ENCODE measurements at places on chromosomes 6 and 20.
A peak's percentile ranks its signal among the peaks of the same experiment; 100 is the strongest.

GRCh38 chr6:78948785-78949184 lies 81.4 kb downstream of the IRAK1BP1 start:
- no peak for DNase-seq

- DNase-seq: peak; percentile 63
Measured at GRCh38 chr6:39884696-39885095, 49.6 kb downstream of the MOCS1 start.

GRCh38 chr6:137211910-137212309 lies 7.3 kb downstream of the IFNGR1 start:
- no peak for DNase-seq

- DNase-seq: no peak
Measured at GRCh38 chr6:111661541-111662061, 55.9 kb upstream of the TRAF3IP2 start.

DNA sequence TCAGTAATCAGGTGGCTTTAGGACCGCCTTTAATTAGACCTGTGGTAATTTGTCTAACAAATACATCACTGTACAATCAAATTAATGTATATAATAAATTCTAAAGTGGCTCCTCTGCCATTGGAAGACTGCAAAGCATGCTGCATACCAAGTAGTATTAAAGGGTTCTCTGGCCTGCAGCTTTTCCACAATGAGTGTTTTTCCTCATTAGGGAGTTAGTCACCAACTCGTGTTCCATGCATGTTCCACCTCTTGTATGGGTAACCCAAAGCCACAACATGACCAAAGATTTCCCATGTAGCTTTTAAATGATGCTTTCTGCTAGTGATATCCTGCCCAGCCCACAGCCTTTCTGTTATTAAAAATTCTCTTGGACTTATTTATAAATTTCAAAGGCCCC lies 218.7 kb downstream of the FUT9 start:
- peak; percentile 5 for DNase-seq

DNA sequence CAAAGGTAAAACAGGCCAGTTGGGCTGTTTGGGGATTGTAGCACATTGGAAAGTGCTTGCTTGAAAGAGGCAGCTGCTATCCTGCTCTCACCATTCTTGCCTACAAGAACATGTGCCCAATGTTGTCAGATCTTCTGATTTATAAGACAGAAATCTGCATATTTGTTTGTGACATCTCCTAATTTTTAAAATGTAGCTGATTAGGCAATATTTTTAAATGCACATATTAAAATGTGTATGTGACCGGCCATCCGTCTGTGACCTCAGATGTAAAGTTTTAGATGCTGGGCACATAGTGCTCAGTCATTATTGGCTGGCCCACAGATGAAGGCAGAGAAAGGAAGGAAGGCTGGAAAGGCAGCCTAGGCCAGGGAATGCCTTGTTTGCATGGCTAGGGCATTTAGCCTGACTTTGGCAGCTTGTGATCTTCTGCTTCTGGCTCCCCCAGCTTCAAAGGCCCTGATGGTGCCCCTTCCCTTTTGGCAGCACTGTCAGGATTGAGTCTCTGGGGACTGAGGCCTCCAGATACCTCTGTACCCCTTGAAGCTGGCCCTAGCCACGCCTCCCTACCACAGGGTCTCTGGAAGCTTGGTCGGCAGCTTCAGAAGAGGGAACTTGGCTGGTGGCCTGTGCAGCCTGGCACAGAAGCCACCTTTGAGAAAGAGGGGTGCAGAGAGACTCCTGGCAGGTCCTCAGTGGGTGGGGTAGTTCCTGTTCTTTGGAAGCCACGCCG lies 6.4 kb downstream of the SNPH start:
- no peak for DNase-seq

DNA sequence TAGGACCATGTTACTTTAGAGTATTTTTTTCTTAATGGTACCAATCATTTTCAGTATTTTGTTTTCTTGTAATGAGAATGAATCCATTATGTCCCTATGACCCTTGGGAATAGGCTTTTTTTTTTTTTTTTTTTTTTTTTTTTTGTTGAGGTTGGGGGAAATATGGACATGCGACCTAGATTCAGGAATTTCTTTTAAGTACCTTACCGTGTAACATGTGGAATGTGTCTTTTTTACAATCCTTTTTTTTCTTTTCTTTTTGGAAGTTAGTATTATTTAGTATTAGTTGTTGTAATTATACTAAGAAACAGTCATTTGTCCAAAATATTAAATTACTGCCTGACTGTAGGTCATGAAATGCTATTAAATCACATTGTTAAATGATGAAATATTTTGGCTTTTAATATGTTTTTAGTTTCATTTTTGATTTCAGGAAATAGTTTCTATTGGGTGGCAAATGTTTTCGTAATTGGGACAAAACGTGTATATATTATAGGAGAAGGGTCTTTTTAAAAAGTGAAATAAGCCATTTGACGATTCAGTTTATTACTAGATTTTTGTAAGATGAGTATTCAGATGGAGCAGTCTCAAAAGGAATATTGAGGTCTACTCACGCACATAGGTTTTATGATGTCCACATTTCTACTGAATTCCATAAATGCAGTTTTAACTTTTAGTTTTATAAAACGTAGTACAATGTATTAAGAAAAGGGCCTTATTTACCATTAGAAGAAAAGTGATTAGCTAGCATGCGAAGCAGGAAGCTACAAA lies 4.9 kb downstream of the ARID1B start:
- no peak for DNase-seq

DNA sequence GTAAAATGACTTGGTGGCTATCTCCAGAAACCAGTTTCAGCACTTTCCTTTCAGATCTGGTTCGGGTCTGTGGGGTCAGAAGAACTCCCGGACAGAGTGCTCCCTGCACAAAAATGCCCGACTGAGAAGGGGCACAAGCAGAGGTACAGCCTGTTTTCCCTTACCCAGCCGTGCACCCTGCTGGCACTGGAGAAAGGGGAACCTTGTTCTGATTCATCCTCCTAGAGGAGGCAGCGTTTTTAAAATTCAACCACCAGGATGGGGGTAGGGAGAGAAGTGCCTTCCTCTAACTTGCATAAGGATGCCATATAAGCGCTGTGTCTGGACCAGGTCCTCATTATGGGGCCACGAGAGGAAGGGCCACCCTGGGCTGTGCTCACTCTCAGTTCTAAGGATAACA lies 17.6 kb downstream of the RIMS4 start:
- no peak for DNase-seq

DNA sequence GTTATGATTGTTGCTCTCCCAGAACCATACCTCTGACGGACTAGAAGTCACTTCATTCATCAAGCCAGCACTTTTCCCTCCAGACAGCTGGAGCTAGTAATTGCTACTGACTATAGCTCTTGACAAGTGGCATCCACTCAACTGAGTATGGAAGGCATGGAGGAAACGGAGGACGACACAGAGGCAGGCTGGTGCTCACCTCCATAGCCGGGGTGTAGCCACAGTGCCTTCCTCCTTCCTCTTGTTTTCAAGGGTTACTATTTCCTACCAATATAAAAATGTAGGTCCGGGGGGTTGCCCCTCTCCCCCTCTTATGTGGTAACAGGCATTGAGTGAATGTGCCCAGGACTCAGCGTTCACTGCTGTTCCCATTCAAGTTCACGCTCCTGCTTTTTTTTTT lies 23.5 kb upstream of the FOXC1 start:
- no peak for DNase-seq

DNA sequence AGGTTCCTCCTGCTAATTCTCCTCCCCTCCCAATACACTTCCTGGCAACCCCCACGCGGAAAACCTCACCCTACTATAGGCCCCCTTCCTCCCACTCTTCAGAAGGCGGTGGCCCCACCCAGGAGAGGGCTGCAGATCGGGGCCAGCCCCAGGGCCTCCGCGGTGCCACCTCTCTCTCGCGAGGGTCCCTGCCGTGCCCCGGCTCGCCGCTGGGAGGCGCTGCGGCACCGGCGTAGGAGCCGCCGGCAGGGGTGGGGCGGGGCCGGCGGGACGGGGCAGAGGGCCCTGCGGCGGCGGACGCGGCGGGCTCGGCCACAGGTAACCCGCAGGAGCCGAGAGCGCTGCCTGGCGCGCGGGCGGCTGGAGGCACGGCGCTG lies at the start of gene ANKRD6:
Gene ANKRD6 (plus strand): TSS at position 278 of the 377 bp plus-strand sequence. CDS start 133,825 bp downstream, outside the sequence.
- peak; percentile 25 for DNase-seq

- no peak for DNase-seq
Measured at GRCh38 chr6:108710030-108710429, 138.2 kb upstream of the ARMC2 start.

DNA sequence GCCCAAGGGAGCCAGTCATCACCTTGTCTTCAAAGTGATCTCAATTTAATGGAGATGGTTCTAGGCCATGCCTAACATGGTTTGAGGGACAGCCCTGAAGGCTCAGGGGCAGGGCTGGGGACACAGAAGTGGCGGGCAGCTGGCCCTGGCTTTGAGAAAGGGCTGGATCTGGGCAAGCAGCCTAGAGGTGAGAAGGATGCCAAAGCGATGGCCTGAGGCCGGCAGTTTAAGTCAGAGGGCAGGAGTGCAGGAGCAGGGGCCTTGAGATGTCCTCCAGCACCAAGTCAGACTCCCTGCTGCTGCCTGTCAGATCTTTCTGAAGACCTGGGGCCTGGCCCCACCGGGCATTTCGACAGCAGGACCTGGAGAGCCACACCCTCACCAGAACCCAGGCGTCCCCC lies 28.4 kb upstream of the APMAP start:
- no peak for DNase-seq

- no peak for DNase-seq
Measured at GRCh38 chr6:118890997-118891790, 2.8 kb upstream of the ASF1A start.

DNA sequence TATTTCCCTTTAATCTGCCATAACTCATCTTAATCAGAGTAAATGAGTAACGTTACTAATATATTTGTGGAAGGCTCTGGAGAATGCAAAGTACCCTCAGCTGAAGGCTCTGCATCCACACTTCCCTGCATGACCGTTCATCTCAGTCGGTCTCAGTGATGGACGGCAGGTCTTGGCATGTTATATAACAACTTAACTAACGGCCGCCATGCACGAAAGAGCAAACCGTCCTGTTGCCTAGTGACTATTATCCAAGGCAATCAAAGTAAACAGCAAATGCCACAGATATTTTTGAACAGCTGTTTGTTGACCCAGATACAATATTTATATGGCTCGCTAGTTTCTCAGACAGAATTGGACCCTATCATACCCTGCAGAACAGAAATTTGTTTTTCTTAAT lies 194.9 kb upstream of the SMLR1 start:
- peak; percentile 25 for DNase-seq

DNA sequence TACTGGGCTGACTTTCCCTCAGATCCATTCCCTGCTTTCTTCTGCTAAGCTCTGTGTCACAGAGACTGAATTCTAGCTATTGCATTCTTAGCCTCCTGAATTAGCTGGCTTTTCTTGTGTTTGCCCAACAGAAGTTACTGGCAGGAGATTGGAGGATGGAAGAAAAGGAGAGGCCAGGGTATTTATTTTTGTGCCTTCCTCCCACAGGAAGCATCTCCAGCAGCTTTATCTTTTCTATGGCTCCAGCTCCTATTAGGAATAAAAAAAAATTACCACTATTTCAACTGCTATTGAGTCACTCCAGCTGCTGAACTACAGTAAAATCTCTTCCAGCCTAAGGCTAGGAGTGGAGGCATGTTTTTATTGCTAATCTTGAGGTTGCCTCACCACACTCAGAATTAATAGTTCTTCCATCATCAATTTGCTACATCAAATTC lies 492.4 kb downstream of the RFPL4B start:
- DNase-seq: peak; percentile 72

GRCh38 chr6:105832313-105832761 lies 253.8 kb upstream of the PRDM1 start:
- DNase-seq: peak; percentile 42

- no peak for DNase-seq
Measured at GRCh38 chr20:33851842-33852466, 40.8 kb downstream of the CHMP4B start.

GRCh38 chr6:132461958-132462357 lies 51.0 kb downstream of the STX7 start:
- DNase-seq: no peak

- DNase-seq: no peak
Measured at GRCh38 chr6:37826993-37827392, 7.5 kb downstream of the ZFAND3 start.

DNA sequence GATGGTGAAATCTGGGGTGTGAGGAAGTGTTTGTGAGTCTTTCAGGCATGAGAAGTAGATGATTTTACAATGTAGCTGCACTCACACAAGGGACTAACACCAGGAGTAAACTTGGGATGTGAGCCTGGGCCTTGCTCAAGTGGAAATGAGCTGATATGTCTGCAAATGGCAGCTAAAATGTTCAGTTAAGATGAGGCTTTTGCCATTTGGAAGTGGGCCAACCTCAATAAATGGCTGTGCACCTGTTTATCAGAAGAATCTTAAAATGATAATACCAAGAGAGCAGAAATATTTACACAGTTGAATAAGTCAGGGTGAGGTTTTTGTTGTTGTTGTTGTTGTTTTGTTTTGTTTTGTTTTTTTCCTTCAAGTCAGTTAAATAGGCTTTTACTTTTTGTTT lies 25.7 kb upstream of the KLHL31 start:
- DNase-seq: no peak

DNA sequence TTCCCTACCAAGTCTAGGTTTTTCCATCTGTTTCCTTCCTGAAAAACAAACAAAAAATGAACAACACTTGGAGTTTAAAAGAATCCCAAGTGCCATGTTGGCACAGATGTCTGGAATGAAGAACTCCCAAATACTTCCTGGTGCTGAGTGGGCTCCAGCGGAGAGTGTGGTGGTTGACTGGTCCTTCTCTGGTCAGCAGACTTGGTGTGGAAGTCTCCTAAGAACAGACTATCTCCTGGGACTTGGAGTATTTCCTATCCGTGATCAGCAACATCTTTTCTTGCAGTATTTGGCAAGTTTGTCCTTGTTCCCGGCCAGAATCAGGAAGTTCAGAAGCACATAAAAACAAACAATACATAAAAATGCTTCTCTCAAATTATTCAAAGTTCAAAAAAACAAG lies 154.1 kb downstream of the MTFR2 start:
- peak; percentile 16 for DNase-seq

- no peak for DNase-seq
Measured at GRCh38 chr6:168606722-168607121, 165.7 kb downstream of the SMOC2 start.

DNA sequence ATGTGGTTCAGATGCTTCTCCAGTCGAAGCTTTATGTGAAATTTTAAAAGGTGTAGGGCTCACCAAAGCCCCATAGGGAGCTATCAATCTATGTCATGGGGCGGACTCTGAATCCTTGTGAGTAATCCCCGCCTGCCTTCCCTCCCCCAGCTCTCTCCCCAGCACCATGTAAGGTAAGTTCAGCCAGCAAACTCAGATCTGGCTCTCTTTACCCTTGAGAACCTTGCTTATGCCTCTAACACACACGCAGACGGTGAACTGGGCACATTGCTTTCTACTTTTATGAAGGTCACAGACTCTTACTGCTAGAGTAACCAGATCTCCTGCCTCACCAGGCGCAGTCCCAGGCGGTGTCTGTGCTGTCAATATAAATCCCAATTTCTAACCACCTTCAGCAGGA lies 82.6 kb upstream of the CNKSR3 start:
- DNase-seq: no peak

- DNase-seq: no peak
Measured at GRCh38 chr20:53639647-53640440, 46.2 kb upstream of the ZNF217 start.

Measured in iris pigment epithelial cell (primary cell).